Stimulated activated CD8-positive, alpha-beta memory T cell treated with anti-CD3 and anti-CD28 coated beads, Interleukin-12 subunit alpha, Interleukin-12 subunit beta, amount 100 ng/mL, for 1 hour (primary cell): ENCODE measurements at places on chromosomes 5 and 9.

DNA sequence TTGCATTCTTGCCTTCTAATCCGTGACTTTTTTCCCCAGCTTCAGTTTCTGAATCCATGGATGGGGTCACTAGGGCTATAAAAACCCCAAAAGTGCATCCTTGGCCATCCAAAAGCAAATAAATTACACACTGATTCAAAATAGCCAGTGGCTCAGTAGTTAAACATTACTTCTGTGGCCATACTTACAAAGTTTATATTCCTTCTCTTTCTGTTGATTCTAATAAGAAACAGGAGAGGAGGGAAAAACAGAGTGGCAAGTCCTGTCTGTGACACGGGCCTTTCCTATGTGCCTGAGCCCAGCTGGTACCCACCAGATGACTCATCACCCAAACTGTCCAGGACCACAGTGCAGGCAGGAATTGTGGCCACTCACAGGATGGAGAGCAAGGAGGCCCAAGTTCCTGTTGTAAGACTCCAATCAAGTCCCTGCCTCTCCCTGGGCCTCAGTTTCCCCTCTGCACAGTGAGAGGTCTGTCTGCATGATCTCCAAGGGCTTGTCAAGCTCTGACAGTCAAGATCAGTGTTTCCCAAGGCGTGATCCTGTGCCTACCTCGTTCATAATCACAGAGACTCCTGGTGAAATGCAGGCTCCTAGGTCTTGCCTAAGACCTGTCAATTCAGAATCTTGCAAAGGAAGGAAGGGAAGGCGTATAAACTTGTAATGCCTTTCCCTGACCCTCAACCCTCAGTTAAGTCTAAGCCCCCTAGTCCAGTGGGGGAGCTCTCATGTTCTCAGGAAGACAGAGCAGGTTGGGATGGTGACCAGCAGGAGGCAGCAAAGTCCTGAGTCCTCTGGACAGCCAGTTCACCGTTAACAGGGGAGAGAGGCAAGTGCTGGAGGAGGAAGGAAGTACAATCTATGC lies 29.5 kb downstream of the TNIP1 start:
- DNase-seq: peak; percentile 41

GRCh38 chr5:111781200-111781599 lies 24.2 kb upstream of the NREP start:
- DNase-seq: no peak

DNA sequence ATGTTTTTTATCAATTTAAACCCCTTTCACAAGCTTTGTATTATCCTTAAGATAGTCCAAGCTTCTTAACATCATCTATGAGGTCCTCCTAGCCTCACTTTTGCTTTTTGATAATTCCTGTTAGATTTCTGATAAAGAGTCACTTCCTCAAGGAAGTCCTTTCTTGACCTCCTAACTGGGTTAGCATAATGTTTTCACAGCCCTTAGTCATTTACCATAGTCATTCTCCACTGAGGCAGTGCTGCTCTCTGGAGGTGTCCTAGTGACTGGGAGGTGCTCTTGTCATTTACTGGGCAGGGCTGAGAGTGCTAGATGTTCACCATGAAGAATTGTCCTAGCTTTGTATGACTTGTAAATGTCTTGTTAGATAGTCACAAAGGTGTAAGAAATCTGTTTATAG lies 26.4 kb downstream of the TNPO1 start:
- DNase-seq: no peak

GRCh38 chr5:42887097-42887496 lies 75.4 kb upstream of the SELENOP start:
- no peak for DNase-seq

DNA sequence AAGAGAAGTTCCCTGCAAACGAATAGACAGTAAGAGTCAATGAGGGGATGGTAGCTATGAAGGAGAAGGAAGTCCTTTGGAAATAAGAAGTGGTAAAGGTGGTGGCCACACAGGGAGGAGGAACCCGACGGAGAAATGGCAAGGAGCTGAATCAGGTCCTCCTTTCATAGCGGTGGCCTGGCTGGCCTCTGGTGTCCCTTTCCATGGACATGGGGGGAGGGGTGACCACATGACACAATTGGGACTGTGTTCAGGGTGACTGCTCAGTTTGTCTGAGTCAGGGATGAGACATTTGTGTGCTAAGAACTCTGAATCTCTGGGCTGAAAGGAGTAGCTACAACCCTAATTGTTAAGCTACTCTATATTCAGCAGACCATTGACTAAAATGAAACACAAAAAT lies 28.7 kb upstream of the TIMD4 start:
- no peak for DNase-seq

GRCh38 chr5:141705469-141705868 lies 23.4 kb upstream of the ARAP3 start:
- no peak for DNase-seq

DNA sequence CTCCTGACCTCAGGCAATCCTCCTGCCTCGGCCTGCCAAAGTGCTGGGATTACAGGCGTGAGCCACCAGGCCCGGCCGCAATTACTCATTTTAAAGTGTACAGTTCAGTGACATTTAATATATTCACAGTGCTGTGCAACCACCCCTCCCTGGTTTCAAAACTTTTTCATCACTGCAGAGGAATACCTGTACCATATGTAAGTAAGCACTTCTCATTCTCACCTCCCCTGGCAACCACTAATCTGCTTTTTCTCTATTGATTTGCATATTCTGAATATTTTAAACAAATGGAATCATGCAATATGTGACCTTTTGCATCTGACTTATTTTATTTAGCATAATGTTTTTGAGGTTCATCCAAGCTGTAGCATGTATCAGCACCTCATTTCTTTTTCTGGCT lies 21.3 kb upstream of the KIAA1958 start:
- DNase-seq: no peak

- no peak for DNase-seq
These were observed 15.7 kb downstream of the FBN2 start for GRCh38 chr5:128522336-128522735.

- DNase-seq: no peak
These were observed 5.5 kb downstream of the GGTA1 start for GRCh38 chr9:121494192-121494591.

GRCh38 chr5:42520957-42521356 lies 97.7 kb downstream of the GHR start:
- DNase-seq: no peak

DNA sequence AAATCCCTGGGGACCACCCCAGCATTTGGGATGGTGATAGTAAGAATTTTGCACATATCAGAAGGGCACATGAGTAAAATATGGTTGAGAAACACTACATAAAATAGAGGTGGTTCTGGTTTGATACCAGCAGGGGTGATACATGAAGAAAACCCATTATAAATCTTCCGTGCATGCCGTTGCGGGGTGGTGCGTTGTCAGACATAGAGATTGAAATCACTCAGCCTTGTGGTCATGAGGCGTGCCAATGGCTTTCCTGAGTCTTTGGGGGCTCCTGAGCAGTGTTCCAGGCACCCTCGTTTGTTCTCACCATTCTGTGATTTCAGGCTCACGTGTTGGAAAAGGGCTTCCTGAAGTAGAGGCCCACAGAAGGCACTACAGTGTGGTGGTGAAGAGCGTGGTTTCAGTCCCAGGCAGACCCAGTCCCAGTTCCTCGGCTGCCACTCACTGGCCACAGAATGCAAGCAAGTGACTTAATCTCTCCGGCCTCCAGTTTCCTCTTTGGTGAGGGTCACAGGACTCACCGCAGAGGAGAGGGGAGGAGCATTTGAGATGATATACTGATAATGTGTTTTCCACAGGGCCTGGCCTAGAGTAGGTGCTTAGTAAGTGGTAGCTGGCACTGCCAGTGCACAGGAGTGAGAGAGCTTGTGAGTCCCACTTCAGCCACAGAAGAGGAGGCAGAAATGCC lies 20.5 kb upstream of the GLRX start:
- no peak for DNase-seq

DNA sequence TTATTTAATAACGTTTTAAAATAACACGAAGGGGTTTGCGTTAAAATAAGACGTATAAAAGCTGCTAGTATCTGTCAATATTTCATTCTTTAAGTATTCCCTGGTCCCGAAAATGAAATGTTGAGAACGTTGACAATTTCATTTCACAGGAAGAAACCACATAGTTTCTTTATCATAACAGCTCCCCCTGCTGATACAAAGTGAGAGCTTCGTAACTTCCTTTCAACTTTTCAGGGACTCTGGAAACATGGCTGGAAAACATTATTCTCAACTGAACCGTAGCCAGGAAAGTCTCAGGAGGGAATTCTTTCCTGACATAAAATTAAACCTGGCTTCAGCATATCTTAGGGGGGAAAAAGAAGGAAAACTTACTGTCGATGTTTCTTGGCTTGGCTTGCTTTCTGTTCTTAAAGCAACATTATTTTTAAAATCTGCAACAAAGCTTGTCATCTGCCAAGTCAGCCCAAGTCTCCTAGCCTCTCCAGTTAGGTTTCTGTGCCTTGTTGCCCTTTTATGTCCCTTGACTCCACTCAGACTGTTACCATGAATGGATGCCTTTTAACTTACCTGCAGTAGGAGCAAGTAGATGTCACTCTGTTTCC lies 122.9 kb upstream of the DAB2 start:
- no peak for DNase-seq

DNA sequence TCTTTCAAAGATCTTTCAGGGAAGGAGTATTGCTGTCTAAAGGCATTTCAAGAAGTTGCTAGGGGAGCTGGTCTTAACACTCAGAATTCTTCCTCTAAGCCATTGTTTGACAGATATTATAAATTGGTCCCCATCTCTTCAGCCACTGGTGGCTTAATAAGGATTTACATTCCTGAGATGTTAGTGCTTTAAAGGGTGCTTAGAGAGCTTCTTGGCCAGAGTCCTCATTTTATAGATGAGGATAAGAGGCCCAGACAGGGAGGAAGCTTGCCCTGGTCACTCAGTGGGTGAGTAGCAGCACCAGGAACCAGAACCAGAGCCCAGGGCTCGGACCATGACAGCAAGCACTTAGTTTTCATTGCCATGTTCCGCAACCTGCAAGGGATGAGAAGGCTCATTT lies 53.2 kb downstream of the GALNT10 start:
- DNase-seq: no peak

GRCh38 chr5:56585999-56586691 lies 229.2 kb upstream of the MAP3K1 start:
- no peak for DNase-seq

GRCh38 chr5:138371454-138371853 lies 19.0 kb downstream of the KDM3B start:
- DNase-seq: no peak

- no peak for DNase-seq
These were observed 62.3 kb downstream of the HMCN2 start for GRCh38 chr9:130327781-130328348.

DNA sequence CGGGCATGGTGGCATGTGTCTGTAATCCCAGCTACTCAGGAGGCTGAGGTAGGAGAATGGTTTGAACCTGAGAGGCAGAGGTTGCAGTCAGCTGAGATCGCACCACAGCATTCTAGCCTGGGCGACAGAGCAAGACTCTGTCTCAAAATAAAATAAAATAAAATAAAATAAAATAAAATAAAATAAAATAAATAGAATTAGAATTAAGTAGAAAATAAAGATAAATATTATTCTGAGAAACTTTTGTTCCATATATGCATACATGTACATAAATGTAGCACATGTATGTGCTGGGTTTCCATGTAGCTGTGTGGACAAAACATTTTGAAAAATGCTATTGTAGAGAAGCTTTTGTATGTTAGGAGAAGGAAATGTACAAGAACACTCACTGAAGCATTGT lies 129.4 kb upstream of the VLDLR start:
- DNase-seq: no peak

- DNase-seq: no peak
These were observed 181.3 kb downstream of the RAB3C start for GRCh38 chr5:58764199-58764598.
